ENCODE measurements at places on chromosomes 11 and 22.

- DNase-seq, result no peak
Observed at GRCh38 chr11:72452495-72452894, 18.2 kb upstream of the CLPB start.

- no peak for DNase-seq
Observed at GRCh38 chr11:116287866-116288265, 484.9 kb downstream of the BUD13 start.

- DNase-seq, result no peak
Observed at GRCh38 chr11:46472662-46472994, 81.1 kb upstream of the CHRM4 start.

GRCh38 chr11:94128746-94129511 is at the start of gene PANX1:
PANX1 (plus strand) TSS chr11:94128841; CDS start chr11:94129313, 472 bp downstream.
- DNase-seq, result no peak

DNA sequence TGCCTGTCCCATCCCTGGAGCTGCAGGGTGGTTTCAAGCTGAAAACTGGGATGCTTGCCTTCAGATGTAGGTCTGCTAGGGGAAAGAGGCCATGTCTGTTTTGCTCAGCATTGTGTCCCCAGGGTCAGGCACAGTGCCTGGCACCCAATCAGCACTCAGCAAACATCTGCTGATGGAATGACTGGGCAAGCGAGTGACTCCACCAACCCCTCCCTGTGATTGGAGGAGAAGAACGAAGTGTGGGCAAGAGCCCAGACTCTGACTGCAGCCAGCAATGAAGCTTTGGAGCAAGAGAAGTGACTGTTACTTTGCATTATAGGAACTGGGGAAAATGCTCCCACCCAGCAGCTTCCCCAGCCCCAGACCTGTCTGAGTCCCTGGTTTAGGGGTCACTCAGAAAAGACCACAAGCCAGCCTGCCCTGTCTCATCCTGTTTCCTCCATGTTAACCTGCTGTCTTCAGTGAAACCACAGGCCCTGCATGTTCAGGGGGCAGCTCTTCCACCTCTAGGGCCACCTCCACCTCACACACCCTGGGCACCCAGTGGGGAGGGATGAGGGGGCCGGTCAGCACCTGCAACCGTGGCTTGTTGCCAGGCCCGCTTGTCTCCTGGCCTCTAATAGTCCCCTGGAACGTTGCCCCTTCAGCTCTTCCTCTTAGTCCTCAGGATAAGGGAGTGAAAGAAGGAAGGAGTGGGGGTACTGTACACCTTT is 147.4 kb downstream of the TRIM29 start:
- no peak for DNase-seq

GRCh38 chr11:80846979-80847378 is 1406.1 kb upstream of the TENM4 start:
- DNase-seq, result no peak

DNA sequence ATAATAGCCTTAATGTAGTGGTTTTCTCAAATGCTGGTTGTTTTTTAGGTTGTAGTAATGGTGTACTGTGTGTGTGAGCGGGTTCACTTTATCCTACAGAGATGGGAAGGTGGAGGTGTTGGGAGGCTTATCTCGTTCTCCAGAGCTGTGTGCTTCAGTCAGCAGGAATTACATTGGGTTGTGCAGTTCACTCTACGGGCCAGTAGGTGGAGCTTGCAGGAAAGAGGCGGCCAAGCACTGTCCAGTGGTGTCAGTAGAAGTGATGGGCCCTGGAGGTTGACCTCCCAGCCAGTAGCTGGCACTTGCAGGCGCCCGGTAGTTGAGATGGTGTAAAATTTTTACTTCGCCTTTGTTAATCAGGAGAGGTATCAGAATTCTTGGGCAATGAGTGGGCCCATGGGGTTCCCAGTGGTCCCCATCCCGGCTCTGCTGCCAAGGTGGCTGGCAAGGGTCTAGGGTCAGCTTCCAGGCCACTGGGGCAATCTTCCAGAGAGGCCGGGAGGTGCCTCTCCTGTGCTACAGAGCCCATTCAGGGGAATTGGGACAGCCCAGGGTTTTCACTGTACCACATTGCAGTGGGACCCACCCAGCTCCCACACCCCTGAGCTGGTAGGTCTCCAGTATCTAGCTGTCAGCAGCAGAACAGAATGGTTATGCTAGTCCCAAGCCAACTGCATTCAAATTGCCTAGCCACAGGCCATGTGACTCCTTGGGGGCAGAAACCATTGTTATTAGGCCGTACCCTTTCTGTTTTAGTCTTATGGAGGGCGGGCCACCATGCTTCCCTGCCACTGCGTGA is 43.9 kb downstream of the BIRC2 start:
- no peak for DNase-seq

- peak; percentile 40 for DNase-seq
Observed at GRCh38 chr22:42820045-42820763, 36.9 kb downstream of the ARFGAP3 start.

DNA sequence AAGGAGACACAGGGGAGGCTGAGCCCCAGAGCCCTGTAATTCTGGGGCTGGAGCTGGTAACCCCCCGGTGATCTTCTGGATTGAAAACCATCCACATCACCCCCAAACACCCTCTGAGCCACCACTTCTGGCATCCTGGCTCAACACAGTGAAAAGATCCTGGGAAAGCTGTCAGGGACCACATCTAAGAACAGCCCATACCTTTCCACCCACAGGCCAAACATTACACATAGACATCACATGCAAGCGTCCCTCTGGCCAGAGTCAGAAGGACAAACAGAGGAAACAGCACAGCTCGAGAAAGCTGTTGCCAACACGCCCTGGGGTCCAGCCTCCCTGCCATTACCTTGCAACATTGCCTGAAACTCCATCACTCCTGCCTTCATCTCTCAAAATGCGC is 469.5 kb downstream of the SOX6 start:
- no peak for DNase-seq

DNA sequence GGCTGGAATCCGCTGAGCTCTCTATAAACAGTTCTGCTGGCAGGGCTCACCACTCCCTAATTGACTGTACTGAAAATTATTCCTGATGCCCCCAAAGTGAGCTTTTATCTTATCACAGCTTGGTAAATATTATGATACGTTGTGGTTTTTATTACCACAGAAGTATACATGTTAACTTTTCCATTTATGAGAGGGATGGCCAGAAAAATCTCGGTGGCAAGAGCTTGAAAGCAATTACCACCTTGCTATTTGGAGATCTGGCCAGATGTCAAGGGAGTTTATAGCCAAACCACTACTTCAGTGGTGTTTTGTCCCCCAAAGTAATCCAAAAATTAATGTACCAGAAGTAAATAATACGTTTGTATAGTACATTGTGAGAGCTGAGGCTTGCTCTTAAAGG is 75.4 kb upstream of the RCN1 start:
- DNase-seq, result no peak

DNA sequence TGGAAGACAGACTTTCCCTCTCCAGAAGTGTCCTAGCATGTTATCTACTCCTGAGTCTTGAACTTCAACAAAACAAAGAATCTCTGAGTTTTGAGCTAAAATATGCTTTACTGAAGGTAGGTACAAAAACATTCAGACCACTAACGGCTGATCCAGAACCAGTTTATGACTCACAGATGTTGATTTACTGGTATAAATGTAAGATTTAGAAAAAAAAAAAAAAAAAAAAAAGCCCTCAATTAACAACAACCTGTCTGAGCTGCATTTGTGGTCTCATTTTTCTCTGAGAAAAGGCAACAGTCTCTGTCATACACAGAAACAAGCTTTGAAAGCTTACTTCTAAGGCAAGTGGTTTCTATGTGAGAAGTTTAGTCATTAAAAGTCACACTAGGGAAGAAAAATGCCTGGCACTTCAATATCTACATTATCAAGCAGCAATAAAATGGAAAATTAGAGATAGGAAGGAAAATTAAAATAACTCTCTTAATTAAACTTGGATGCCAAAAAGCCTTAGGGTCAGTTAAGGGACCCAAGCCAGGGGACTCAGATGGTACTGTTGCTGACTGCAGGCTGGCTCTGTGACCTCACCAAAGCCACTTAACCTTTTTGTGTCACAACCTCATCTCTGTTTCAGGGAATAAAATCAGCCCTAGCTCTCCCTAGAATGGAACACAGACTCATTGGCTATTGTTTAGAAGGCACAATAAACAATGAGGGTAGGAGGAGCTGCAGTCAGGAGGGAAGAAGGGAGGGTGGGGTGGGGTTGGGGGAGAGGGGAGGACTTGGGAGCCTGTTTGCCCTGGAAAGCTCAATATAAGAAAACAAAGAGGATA is 61.7 kb downstream of the ETS1 start:
- no peak for DNase-seq

DNA sequence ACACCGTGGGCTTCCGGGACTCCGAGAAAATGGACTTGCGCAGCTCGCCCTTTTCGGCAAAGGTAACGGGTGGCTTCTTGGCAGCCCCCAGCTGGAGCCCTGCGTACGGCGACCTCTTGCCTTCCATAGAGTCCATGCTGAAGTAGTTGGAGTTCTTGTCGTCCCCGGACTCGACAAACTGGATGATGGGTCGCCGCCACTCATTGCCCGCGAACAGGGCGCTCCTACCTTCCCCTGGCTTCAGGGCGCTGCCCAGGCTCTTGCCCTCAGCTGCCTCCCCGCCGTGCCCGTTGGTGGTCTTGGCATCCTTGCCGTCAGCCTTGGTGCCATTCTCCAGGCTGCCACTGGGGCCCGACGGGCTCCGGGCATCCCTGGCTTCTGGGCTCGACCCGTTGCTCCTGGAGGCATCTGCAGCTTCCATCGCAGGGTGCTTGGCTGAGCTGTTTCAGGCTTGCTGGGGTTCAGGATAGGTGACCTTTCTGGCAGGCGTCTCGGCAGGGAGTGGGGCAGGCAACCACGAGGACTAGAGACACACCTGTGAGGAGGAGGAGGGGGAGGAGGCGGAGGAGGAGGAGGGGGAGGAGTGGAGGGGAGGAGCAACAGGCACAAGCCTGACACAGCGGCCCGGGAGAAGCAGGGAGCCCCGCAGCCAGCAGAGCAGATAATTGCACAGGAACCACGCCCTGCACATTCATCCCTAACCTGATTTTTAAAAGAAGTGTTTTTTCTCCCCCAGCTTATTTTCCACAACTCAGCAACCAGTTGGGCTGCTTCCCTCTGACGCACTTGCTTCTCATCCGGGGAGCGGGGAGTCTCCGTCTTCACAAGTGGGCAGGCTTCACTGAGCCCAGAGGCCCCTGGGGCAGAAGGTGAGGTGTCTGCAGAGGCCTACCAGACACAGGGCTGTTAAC is at the start of gene TRIM29:
Gene TRIM29 (minus strand): TSS at position 503 of the 911 bp plus-strand sequence. CDS start 82 bp downstream, at position 421.
- peak; percentile 90 for DNase-seq

DNA sequence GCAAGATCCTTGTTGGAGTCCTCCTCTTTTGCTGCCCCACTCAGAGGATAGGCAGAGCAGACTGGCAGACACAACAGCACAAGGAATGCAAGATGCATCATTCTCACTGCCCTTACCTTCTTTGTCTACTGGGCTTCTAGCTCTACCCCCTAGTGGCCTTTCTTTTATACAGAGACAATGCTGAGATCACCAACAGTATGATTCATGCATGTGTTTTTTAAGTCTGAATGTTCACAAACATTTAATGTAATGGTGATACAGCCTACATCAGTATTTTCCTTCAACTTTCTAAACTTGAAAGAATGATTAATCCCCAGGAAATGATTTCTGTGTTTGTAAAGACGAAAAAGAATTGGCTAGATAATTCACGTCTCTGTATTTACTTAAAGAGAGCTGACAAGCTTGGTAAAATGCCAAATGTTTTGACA is at the start of gene MMP10:
Gene MMP10 (minus strand): TSS at position 138 of the 428 bp plus-strand sequence. CDS start 37 bp downstream, at position 101.
- peak; percentile 66 for DNase-seq

- no peak for DNase-seq
Observed at GRCh38 chr11:129866311-129866710, 29.1 kb downstream of the NFRKB start.

- no peak for DNase-seq
Observed at GRCh38 chr11:114819028-114819427, 140.7 kb downstream of the NXPE2 start.

- DNase-seq, result no peak
Observed at GRCh38 chr22:46731246-46732040, 6.6 kb downstream of the CERK start.

DNA sequence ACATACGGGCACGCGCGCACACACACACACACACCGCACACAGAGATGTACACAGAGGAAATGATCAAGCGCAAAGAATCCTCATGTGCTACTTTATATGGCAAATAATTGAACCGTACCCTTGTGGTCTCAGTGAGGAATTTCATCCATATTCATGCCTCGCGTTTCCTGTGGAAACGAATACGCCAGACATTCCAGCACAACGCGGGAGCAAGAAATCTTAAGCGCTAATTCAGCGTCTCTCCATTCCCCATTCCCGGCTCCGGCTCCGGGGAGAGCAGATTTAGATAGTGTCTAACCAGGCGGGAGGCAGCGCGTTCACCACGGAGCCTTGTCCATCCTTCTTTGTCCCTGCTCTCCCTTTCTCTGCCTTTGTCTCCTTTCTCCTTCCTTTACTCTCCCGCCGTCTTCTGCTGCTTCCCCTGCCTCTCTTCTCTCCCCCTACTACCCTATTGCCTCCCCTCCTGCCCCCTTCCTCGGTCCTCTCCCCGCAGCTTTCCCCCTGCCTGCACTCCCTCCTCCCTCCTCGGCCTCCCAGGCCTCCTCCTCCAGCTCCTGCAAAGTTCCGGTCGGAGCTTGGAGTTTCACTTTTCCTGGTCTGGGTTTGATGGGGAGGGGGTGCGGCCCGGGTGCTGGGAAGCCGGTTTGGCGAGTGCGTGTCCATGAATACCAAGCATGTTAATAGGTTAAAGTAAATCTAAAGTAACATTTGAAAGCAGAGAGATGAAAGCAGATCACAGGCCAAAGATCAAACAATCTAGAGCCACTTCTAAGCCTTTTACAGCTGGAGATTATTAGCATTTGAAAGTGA is 579.3 kb downstream of the BUD13 start:
- DNase-seq, result no peak

DNA sequence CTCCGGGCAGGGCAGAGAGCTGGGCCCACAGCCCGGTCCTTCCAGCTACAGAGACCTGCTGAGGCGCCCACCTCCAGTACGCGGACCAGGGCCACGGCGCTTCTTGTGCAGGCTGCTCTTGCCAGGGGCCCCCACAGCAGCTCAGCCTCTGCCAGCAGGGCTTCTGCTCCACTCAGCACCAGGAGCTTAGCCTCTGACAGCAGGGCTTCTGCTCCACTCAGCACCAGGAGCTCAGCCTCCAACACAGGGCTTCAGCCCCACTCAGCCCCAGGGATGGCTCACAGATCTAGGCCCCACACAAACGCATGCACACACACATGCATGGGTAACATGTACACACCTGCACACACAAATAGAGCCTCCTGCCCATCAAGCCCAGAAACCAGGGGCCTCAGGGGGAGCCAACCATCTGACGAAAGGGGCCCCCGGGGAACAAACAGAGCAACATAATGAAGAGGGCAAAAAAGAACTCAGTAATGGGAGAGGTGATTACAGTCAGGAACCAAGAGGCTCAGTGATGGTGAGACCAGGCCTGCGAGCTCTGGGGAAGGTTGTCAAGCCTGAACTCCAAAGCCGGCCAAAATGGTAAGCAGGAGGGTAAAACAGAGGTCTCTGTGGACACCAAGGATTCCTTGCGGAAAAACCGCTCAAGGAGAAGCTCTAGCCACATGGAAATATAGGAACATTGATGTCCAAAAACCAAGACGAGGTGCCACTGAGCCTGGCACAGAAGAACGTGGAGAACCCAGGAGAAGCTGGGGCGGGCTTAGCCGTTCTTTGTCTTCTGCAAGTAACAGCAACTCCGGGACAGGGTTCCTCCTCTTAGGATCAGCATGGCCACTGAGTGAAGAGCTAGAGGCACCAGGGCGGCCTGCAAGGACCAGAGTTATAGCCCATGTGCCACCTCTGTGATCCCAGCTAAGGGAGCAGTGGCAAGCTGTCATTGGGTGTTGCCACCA is 46.5 kb downstream of the GNB1L start:
- no peak for DNase-seq

- no peak for DNase-seq
Observed at GRCh38 chr22:19766511-19767426, 6.2 kb downstream of the TBX1 start.

- DNase-seq, result no peak
Observed at GRCh38 chr22:35540595-35541253, at the start of gene RASD2. RASD2 (plus strand) TSS chr22:35540831; CDS start chr22:35546810, 5,979 bp downstream.
